ENCODE measurements at places on chromosomes 16 and 17. TPM values are rescaled to one million over a fixed set of nuclear protein-coding genes. Genes with fewer than 3 reads are reported as not detected.

DNA sequence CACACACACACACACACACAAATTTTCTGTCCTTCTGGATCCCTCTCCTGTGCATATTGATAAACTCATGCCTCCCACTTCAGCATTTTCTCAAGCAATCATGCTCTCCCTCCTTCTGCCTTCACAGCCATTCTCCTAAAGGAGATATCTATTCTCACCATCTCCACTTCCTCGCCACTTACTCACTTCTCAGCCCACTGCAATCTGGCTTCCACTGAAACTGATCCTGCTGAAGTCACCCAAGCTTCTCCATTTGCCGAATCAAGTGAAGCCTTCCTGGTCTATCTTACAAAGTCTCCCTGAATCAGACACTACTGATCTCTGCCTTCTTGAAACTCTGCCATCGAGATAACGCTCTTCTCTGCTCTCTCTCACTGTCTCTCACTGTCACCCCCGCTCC, 54.0 kb upstream of the GNAO1 start:
- no peaks in the 10 kb centered on the region for H3K36me3 ChIP-seq
- H3K27ac ChIP-seq = no peak overlapping the region
- no peaks in the 10 kb centered on the region for H3K27me3 ChIP-seq
- H3K4me3 ChIP-seq = no peak overlapping the region

- H3K4me1 ChIP-seq = no peaks in the 10 kb centered on the region
- H3K4me3 ChIP-seq = no peak overlapping the region
- no peaks in the 10 kb centered on the region for H3K27me3 ChIP-seq
- no peaks in the 10 kb centered on the region for H3K36me3 ChIP-seq
- H3K27ac ChIP-seq = no peak overlapping the region
Measured at GRCh38 chr17:77061669-77062068, 79.1 kb upstream of the SEC14L1 start.

DNA sequence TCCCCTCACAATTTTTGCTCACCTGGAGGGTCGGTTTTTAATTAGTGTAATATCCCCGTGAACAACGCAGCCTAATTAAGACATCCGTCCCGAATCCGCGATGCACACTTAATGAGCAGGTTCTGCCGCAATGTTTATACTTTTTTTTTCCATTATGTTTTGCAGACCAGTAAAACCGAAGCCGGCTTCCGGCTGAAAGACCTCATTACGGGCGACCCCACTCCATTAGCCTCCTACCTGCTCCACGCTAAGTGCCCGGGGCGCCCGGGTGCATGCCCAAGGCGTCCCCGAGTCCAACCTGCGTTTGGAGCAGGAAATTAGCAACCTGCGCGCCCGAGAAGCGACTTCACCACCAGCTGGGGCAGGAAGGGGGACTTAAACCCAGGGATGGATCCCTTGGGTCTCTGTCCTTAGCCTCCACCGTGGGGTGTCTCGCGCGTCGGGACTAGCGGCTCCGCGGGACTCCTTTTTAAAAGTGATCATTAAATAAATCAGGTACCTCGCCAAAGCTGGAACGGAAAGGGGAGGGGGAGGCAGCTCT, 1.7 kb downstream of the RBFOX3 start:
- no peaks in the 10 kb centered on the region for H3K4me1 ChIP-seq
- no peak for DNase-seq
- no peaks in the 10 kb centered on the region for H3K36me3 ChIP-seq
- no peak overlapping the region for H3K27ac ChIP-seq
- peaks cover 50% of the 10 kb centered on the region for H3K27me3 ChIP-seq

DNA sequence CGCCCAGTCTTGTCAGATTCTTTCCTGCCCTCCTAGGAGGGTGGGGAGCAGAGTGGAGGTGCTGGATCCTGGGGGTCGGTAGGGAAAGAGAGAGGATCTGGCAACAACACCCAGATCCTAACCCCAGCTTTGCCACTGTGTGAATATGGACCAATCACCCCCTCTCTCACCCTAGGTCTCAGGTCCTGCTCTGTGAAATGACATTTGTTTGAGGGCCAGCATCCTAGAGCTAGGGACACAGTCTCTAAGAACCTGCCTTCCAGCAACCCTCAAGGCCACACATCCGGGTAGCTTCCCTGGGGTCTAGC, 28.4 kb upstream of the MAP3K14 start:
- H3K36me3 ChIP-seq = no peaks in the 10 kb centered on the region
- no peak overlapping the region for H3K27ac ChIP-seq
- no peak for DNase-seq

DNA sequence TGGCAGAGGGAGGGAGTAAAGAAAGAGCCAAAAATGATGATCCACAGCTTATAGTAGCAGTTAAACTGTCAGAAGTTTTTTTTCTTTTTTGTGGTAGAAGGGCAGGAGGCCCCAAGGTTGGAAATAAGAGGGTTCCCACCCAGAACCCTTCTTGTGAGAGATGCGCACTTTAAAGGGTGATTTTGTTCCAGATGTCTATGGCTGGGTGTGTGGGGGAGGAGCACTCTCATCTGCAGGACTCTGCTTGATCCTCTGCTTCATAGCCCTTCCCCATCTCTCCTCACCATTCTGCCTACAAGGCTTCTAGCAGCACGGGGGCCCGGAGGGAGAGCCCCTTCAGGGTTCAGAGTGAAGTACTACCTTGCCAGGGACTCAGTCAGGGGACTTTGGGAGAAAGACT, 6.4 kb downstream of the ATXN1L start:
- H3K27ac ChIP-seq = no peak overlapping the region
- no peaks in the 10 kb centered on the region for H3K36me3 ChIP-seq
- H3K4me3 ChIP-seq = no peak overlapping the region
- no peak for DNase-seq
- H3K4me1 ChIP-seq = no peaks in the 10 kb centered on the region

DNA sequence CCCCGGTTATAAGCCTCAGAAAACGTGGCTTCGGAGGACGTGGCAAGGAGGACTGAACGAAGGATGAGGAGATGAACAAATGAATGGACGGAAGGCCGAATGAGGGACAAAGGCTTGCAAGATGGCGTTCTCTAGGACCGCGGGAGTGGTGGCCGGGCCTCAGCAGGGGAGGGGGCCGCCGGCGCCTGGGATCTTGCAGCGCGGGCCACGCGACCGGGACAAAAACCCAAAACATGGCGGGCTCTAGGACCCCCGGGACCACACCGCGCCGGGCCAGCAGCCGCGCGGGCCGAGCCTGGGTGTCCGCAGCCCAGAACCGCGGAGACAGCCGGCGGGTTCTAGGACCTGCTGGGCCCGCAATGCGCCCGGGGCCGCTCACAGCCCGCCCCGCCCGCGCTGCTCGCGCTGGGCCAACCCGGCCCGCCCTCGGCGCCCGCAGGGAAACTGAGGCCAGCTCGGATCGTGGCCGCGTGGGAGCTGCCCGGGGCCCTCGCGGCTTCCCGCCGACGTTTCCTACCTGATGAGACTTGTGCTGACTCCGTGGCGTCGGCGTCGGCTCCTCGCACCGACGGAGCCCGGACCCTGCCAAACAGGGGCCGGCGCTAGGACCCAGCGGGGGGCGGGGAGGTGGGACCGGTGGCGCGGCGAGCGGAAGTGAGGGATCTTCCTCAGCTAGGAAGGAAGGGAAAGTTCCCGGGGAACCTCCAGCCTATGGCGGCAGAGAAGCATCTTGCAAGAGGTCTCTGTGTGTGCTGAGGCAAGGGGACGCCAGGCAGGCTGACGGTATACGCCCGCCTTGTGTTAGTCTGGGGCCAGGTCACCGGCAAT, 684 bp downstream of the ZNF668 start:
- DNase-seq = peak; percentile 96
- H3K4me1 ChIP-seq = peaks cover 15% of the 10 kb centered on the region
- H3K36me3 ChIP-seq = peaks cover under 1% of the 10 kb centered on the region
- peak overlapping the region; percentile 80 for H3K4me3 ChIP-seq
- peak overlapping the region; percentile 89 for H3K27ac ChIP-seq
- no peaks in the 10 kb centered on the region for H3K27me3 ChIP-seq

DNA sequence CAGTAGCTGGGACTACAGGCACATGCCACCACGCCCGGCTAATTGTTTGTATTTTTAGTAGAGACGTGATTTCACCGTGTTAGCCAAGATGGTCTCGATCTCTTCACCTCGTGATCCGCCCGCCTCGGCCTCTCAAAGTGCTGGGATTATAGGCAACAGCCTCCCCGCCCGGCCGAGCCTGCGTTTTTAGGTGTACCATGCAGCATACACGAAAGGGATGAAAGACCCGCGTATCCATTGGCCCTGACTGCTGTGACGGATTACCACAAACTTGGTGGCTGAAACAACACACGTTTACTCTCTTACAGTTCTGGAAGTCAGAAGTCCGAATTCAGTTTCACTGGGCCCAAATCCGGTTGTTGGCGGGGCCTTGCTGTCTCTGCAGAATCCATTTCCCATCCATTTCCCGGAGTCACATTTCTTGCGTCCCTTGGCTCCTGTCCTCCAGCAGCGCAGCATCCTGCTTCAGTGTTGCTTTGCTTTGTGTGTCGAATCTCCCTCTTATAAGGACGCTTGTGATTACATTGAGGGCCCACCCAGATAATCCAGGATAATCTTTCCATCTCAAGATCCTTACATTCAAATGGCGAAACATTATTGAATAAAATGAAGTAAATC, 8.3 kb upstream of the GUCY2D start:
- no peaks in the 10 kb centered on the region for H3K4me1 ChIP-seq
- DNase-seq = no peak

- DNase-seq = peak; percentile 54
- H3K4me3 ChIP-seq = peak within 1 kb of the TSS; percentile 52
Measured at GRCh38 chr17:10198509-10199249, at the start of gene GAS7. GAS7 (minus strand) TSS chr17:10198606.

DNA sequence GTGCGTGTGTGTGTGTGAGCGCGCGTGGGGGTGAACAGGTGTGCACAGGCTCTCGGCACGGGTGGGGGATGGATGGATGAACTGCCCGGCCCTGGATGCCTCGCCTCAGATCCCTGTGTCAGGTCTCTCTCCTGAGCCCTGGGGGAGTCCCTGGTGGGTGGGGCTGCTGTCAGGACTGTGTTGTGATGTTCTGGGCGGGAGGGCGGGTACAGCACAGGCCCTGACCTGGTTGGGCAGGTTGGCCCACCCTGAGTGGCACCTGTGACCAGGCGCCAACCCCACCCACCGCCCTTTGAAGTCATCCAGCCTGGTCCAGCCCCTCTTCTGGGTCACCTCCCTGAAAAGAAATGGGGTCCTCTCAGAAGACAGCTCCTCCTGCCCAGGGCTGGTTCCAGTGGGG, 41.6 kb upstream of the TAC4 start:
- peaks cover 24% of the 10 kb centered on the region for H3K27me3 ChIP-seq
- H3K4me1 ChIP-seq = no peaks in the 10 kb centered on the region
- no peak overlapping the region for H3K27ac ChIP-seq
- H3K4me3 ChIP-seq = no peak overlapping the region
- no peak for DNase-seq

DNA sequence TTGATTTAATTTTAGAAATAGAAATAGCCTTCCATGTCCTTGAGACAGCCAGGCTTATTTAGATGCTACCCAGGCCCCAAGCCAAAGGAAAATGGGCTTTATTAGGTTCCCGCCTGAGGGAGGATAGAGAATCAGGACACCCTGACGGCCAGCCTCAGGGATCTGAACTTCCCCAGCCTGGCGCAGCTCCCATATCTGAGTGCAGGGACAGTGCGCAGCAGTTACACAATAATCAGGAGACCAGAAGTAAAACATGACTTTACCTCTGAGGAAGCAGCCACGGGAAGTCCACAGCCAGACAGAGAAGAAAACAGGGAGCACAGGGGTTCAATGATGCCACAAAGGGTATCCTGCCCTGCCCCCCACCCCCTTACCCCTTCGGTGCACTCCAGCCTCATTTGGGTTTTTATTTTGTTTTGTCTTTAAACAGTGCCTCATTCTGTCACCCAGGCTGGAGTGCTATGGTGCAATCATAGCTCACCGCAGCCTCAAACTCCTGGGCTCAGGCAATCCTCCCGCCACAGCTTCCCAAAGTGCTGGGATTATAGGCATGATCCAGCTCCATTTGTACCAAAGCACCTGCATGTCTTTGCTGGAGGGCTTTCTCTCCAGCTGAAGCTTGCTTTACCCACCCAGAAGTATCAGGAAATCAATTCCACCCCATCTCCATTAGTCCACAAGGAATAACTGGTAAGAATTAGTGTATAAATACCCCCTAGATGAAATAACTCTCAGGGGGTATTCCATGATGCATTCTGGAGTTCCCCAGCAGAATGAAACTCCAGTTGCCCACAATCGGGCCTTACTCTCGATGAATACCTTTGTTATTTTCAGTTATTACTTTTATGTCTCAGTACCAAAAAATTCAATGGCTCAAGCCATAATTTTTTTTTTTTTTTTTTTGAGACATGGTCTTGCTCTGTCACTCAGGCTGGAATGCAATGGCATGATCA, 21.9 kb downstream of the ORC6 start:
- DNase-seq = no peak
- no peaks in the 10 kb centered on the region for H3K4me1 ChIP-seq
- no peak overlapping the region for H3K4me3 ChIP-seq
- no peaks in the 10 kb centered on the region for H3K36me3 ChIP-seq
- H3K27ac ChIP-seq = no peak overlapping the region

- no peaks in the 10 kb centered on the region for H3K4me1 ChIP-seq
- no peak overlapping the region for H3K4me3 ChIP-seq
- no peaks in the 10 kb centered on the region for H3K27me3 ChIP-seq
- DNase-seq = no peak
- no peak overlapping the region for H3K27ac ChIP-seq
Measured at GRCh38 chr17:67290711-67291291, 45.8 kb upstream of the HELZ start.

DNA sequence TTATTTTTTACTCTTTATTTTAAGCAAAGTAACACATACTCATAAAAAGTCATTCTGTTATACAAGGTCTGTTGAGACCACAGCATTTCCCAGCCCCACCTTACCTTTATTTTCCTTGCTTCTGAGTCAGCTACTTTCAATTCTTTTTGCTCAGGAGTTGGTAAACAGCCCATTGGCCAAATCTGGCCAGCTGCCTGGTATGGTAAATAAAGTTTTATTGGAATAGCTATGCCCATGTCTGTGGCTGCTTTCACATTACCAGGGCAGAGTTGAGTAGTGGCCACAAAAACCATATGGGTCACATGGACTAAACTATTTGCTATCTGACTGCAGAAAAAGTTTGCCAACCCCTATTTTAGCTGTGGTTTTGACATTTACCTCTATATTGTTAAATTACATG, 3.4 kb upstream of the NSRP1 start:
- no peaks in the 10 kb centered on the region for H3K36me3 ChIP-seq
- H3K27me3 ChIP-seq = no peaks in the 10 kb centered on the region
- peak; percentile 85 for DNase-seq
- H3K27ac ChIP-seq = peak overlapping the region; percentile 62
- H3K4me3 ChIP-seq = no peak overlapping the region

- no peaks in the 10 kb centered on the region for H3K36me3 ChIP-seq
- no peak overlapping the region for H3K4me3 ChIP-seq
Measured at GRCh38 chr16:54265575-54266107, 20.9 kb downstream of the IRX3 start.

- no peak overlapping the region for H3K4me3 ChIP-seq
- no peaks in the 10 kb centered on the region for H3K4me1 ChIP-seq
- no peaks in the 10 kb centered on the region for H3K36me3 ChIP-seq
- no peaks in the 10 kb centered on the region for H3K27me3 ChIP-seq
Measured at GRCh38 chr16:78386557-78387324, 287.3 kb downstream of the WWOX start.

Gene ZNF48
- 6.8 TPM for total RNA-seq

Gene CDH8
- 0.13 TPM for total RNA-seq

Gene STX1B
- total RNA-seq = 0.35 TPM

Gene CALCOCO2
- total RNA-seq = 187 TPM

Gene FBXW10
- total RNA-seq = not detected

Gene RASL10B
- 0.07 TPM for total RNA-seq

Gene C16orf54
- total RNA-seq = 1.7 TPM

Gene MT4
- not detected for total RNA-seq
